ENCODE measurements at places on chromosomes 6 and 20.

DNA sequence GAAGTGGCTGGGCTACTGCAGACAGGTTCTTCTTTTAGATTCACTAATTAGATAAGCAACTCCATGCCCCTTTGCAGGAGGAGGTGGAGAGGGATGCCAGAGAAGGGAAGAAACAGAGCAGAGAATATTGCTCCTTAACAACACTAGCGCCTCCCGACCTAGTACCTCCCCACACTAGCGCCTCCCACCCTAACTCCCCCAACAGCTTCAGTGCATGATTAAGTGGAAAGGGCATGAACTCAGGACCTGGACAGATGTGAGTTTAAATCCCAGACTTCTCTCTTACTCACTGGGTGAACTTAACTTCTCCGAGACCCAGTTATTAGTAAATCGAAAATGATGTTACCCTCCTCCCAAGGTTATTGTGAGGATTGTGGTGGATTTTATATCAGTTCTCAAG lies 25.7 kb downstream of the STX11 start:
- H3K4me1 ChIP-seq: peaks cover 29% of the 10 kb centered on the region
- peaks cover 67% of the 10 kb centered on the region for H3K36me3 ChIP-seq
- no peak overlapping the region for H3K27ac ChIP-seq
- no peak overlapping the region for H3K4me3 ChIP-seq
- H3K27me3 ChIP-seq: no peaks in the 10 kb centered on the region

DNA sequence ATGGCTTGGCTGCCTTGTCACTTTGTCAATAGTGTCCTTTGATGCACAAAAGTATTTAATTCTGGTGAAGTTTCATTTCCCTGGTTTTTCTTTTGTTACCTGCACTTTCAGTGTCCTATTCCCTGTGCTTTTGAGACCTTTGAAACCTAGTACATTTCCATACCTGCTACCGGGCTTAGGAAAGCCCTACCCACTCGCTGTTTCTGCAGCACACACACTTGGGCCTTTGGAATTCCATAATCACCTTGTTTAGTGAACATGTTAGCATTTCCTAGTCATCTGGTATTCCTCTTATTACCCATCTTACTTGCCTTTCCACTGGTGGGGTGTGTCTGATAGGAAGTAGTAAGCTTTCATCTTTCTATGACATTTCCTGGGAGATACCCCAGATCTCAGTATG lies 19.3 kb upstream of the SYNDIG1 start:
- H3K27me3 ChIP-seq: peaks cover 2% of the 10 kb centered on the region
- peaks cover 4% of the 10 kb centered on the region for H3K4me1 ChIP-seq
- H3K36me3 ChIP-seq: no peaks in the 10 kb centered on the region
- no peak overlapping the region for H3K27ac ChIP-seq
- no peak for DNase-seq

GRCh38 chr6:26550250-26550993 lies 12.3 kb downstream of the HMGN4 start:
- H3K27ac ChIP-seq: peak overlapping the region; percentile 58
- peaks cover 20% of the 10 kb centered on the region for H3K4me1 ChIP-seq
- peaks cover 17% of the 10 kb centered on the region for H3K36me3 ChIP-seq
- peak; percentile 48 for DNase-seq
- no peaks in the 10 kb centered on the region for H3K27me3 ChIP-seq
- peak overlapping the region; percentile 84 for H3K4me3 ChIP-seq

DNA sequence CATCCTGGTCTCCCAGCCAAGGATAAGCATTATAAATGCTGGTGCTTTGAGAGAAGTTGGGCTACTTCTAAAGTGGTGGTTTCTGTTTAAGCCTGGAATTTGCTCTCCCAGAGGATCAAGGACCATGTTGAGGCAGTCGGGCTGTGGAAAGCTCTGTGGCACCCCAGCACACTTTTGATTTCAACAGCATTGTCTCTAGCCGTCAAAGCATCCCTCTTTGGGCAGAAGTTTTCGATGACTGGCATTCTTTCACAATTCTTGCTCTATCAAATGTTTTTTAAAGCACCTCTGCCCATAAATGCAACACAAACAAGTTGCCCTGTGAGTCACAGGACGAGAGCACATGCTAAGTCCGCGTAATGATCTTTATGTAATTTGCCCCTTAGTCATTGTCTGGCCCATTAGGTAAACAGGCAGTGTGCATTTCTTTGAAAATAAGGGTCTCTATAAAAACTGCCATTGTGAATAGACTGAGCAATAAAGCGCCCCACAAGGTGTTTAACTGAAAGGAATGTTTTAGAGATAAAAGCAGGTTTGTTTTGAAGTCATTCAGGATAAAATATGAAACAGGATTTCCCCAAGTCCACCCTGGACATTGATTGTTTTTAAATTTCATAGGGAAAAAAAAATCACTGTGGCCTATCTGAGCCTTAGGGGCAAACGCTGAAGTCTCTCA lies 44.7 kb upstream of the FOXQ1 start:
- H3K4me3 ChIP-seq: no peak overlapping the region
- H3K27me3 ChIP-seq: peaks cover under 1% of the 10 kb centered on the region
- no peaks in the 10 kb centered on the region for H3K36me3 ChIP-seq
- no peak overlapping the region for H3K27ac ChIP-seq
- no peak for DNase-seq
- H3K4me1 ChIP-seq: no peaks in the 10 kb centered on the region

DNA sequence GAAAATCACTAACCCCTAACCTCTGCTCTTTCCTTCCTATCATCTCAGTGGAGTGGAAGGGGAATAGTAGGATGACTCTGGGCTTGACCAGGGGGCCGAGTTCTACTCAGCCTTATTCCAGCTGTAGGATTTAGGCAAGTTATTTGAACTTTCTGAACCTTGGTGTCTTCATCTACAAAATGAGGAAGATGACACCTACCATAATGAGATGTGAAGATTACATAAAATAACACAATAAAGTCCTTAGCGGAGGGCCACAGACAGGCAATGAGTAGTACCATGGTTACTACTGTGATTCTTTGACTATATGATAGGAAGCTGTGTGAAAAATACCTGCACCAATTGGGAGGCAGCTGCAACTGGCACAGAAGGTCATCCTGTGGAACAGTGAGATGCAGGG lies 53.6 kb upstream of the PIM1 start:
- peaks cover 3% of the 10 kb centered on the region for H3K27me3 ChIP-seq
- no peak overlapping the region for H3K27ac ChIP-seq
- DNase-seq: no peak
- no peak overlapping the region for H3K4me3 ChIP-seq

- H3K27ac ChIP-seq: no peak overlapping the region
- H3K36me3 ChIP-seq: peaks cover 9% of the 10 kb centered on the region
- H3K4me1 ChIP-seq: no peaks in the 10 kb centered on the region
- no peaks in the 10 kb centered on the region for H3K27me3 ChIP-seq
Observed at GRCh38 chr20:20477444-20478041, 109.6 kb downstream of the INSM1 start.

- no peak for DNase-seq
- no peaks in the 10 kb centered on the region for H3K27me3 ChIP-seq
- H3K36me3 ChIP-seq: no peaks in the 10 kb centered on the region
- peaks cover 7% of the 10 kb centered on the region for H3K4me1 ChIP-seq
- no peak overlapping the region for H3K4me3 ChIP-seq
Observed at GRCh38 chr6:14792118-14792955, 453.5 kb upstream of the JARID2 start.

DNA sequence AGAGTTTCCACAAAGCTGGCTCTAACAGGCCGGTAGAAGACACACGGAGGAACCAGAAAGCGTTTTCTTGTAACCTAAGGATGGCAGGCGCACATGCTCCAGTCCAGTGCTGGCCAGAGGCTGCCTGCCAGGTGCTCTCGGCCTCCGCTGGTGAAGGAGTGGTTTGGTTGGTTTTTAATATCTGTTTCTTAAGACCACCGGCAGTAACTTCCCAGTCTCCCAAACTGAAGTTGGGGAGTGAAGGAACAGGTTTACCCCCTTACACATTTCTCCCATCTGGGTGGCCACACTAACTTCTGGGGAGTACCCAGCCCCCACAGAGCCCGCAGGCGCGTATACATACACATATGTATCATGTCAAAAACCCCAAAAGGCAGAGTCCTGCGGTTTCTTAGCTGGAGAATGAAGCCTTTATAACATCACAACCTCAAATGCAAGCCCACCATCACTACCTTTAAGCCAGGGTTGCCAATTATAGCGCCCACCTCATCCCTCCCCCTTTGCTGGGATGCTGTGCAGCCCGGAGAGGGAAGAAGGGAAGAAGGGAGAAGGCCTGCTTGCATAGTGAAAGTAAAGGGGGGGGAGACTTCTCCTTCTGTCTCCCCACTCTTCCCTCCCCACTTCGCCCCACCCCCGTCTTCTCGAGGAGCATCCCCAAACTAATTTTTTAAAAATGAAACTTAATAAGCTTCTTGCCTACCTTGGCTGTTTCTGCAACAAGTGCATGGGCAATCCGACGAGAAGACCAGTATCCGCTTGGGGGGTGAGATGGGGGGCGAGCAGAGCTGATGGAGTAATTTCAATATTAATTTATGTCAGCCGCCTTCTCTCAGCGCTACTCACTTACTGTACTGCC lies 1.0 kb downstream of the TRERF1 start:
- peak overlapping the region; percentile 70 for H3K27ac ChIP-seq
- peaks cover 36% of the 10 kb centered on the region for H3K36me3 ChIP-seq
- peak overlapping the region; percentile 87 for H3K4me3 ChIP-seq
- peaks cover 3% of the 10 kb centered on the region for H3K27me3 ChIP-seq
- peak; percentile 39 for DNase-seq
- peaks cover 51% of the 10 kb centered on the region for H3K4me1 ChIP-seq

DNA sequence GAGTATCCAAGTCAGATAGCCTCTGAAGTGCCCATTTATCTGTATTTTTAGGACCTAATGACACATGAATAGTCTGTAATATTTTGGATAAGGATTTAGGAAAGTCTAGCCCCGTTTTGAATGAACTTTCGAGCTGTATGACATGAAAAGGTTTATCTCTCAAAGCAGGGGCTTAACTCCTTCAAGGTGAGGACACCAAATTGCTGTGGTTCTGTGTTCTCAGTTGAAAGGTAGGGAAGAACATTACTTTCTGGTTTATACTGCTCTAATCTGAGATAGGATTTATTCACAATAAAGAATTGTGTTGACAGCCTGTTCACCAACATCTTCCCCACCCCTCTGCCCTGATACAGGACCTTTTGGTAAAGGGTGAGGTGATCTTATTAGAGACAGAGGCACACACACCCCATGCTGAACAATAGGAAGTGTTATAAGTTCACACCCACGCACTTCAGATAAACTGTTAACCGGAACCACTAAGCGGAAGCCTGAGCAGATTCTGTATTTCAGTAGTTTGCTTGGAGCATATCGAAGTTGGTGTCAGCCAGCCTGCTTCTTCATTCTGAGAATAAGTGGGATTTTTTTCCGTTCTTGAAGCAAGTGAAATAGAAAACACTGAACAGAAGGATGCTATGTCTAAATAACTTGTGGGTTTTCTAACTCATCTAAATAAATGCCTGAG lies 223.3 kb downstream of the TMEM242 start:
- no peaks in the 10 kb centered on the region for H3K27me3 ChIP-seq
- H3K36me3 ChIP-seq: peaks cover 28% of the 10 kb centered on the region
- H3K4me3 ChIP-seq: peak overlapping the region; percentile 46

DNA sequence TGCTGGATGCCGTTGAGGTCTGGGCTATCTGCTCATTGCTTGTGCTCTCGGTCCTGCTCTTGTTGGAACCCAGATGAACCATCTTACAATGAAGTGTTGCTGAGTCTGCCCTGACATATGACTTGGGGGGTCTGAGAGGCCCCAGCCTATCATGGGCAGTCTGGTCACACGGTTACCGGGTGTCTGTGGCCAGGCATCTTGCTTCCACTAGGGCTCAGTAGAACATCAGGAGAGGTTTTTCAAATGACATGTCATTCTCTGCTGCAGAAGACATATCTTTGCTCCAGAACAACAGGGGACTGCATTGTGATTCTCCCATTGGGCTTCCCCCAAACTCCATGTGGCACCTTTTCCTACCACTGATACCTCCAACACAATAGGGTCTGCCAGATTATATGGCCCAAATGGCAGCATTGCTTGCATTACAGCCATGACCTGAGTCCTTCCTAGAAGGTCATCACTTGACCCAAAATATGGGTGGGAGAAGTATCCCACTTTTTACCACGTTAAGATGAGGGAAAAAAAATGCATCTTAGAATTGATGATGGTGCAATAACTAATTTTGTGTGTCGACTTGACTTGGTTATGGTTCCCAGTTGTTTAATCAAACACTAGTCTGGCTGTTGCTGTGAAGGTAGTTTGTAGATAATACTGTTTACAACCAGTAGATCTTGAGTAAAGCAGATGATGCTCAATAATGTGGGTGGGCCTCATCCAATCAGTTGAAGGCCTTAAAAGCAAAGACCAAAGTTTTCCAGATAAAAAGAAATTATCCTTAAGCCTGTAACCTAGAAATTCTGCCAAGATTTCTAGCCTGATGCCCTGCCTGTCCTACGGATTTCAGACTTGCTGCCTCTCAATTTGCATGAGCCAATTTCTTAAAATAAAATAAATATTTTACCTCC lies 241.0 kb downstream of the QKI start:
- peaks cover 19% of the 10 kb centered on the region for H3K27me3 ChIP-seq
- no peak for DNase-seq
- H3K27ac ChIP-seq: no peak overlapping the region
- H3K4me3 ChIP-seq: no peak overlapping the region
- no peaks in the 10 kb centered on the region for H3K4me1 ChIP-seq
- H3K36me3 ChIP-seq: no peaks in the 10 kb centered on the region

DNA sequence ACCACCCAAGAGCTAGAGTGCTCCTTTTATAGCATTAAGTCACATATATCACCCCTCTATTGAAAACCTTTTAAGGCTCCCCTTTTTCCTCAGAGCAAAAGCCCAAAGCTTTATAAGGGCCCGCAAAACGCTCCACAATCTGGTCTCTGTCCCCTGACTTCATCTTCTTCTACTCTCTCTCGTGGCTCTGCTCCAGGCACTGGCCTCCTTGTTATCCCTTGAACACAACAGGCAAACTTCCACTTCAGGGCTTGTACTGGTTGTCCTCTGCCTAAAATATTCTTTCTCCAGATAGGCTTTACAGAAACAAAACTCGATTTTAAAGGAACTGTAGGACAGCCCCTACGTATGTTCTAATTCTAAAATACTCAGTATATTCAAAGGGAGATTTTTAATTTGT lies 44.0 kb upstream of the SPDEF start:
- no peaks in the 10 kb centered on the region for H3K27me3 ChIP-seq
- H3K4me1 ChIP-seq: peaks cover 10% of the 10 kb centered on the region
- H3K27ac ChIP-seq: no peak overlapping the region
- DNase-seq: peak; percentile 7
- H3K36me3 ChIP-seq: peaks cover 6% of the 10 kb centered on the region

DNA sequence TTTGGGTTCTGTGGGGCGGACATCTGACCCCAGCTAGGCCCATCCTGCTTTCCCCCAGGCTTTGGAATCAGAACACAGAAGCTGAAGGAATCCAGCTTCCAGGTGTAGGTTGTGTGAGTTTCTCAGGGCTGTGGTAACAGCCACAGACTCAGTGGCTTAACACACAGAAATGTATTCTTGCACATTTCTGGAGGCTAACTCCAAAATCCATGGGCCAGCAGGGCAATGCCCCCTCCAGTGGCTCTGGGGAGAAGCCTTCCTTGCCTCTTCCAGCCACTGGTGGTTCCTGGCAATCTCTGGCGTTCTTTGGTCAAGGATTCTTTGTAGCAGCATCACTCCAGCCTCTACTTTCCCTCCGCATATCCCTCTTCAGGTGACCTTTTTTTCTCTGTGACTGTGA lies 1.3 kb upstream of the EMILIN3 start:
- H3K4me3 ChIP-seq: no peak overlapping the region
- H3K36me3 ChIP-seq: no peaks in the 10 kb centered on the region
- H3K4me1 ChIP-seq: peaks cover 3% of the 10 kb centered on the region
- peaks cover 32% of the 10 kb centered on the region for H3K27me3 ChIP-seq
- H3K27ac ChIP-seq: no peak overlapping the region
- no peak for DNase-seq

- no peak for DNase-seq
- H3K4me1 ChIP-seq: peaks cover 20% of the 10 kb centered on the region
- H3K27ac ChIP-seq: no peak overlapping the region
- H3K27me3 ChIP-seq: no peaks in the 10 kb centered on the region
- no peak overlapping the region for H3K4me3 ChIP-seq
- H3K36me3 ChIP-seq: peaks cover 16% of the 10 kb centered on the region
Observed at GRCh38 chr20:54219751-54220426, 12.0 kb downstream of the PFDN4 start.

Measured in activated CD4-positive, alpha-beta memory T cell treated with anti-CD3 and anti-CD28 coated beads, Interleukin-2, amount 10 ng/mL, durations not matched to agents 7 days and 5 days (primary cell).